Vagina (tissue), 2 donors: ENCODE measurements at places on chromosomes 16 and 17.

DNA sequence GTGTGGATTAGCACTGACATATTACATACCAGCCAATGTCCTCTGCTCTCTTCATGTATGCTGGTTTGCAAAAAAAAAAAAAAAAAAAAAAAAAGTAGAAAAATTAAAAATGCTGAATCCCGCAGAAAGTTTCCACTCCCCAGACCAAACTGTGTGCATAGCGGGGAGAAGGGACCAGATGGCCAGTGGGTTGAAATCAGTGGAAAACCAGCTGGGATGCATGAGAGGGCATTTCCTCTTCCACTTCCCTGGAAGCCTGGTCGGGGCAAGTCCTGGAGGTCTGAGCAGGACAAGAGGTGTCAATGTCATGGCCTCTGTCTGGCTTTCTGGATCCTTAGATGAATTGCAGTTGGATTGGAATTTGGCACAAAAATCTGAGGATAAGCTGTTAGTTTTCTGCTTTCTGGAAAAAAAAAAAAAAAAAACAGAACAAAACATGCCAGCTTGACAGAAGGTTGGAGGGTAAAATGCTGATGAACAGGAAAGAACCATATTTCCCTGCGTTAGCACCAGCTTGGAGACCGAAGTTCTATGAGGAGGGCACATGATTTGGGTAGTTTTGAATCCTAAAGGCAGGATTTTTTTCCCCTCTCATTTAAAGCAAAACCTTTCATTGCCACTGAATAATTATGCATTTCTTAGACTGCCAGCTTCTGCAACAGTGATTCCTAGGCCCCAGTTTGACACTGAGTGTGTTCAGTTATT, 941.5 kb upstream of the EEF2KMT start:
- no peak for DNase-seq

- no peak for DNase-seq
Observed at GRCh38 chr16:69930117-69930776, 20.9 kb upstream of the CLEC18A start.

- no peak for DNase-seq
Observed at GRCh38 chr17:21686165-21687015, 5.9 kb upstream of the KCNJ18 start.

DNA sequence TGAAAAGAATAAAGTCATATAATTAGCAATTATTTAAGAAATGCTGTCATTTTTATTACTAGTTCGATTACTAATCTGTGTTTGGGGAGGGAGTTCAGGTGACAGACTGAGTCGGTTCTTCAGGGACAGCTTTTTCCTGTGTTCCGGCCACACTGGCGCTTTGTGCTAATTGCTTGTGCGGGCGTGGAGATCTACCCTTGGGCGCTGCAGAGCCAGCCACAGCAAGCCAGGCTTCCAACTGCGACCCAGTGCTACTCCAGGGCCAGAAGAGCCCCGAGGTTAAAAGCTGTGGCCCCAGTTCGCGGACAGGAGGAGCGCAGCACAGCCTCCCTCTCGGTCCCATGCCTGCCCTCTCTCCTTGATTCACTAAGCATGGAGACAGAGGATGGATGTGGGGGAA, 6.5 kb upstream of the OR2C1 start:
- DNase-seq = no peak

GRCh38 chr17:73302189-73302588, 9.6 kb downstream of the CDC42EP4 start:
- no peak for DNase-seq

DNA sequence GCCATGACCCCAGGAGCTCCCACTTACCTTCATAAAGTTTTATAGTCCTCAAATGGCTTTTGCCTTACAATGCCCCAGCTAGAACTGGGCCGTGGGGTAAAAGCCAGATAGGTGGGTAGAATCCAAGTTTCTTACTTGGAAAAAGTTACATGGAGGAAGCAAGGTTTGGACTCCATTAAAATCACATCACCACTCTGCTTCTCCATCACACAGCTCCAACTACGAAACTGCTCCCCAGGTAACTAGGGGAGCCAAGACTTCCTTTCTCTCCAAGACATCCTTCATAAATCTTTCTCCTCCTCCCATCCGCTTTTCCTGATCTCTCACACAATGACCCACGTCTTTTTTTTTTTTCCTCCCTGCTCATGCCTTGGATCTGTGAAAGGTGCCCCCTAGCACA, 130.8 kb upstream of the RCVRN start:
- DNase-seq = no peak

- DNase-seq = peak; percentile 58
Observed at GRCh38 chr16:27428026-27428785, 26.2 kb downstream of the IL21R start.

DNA sequence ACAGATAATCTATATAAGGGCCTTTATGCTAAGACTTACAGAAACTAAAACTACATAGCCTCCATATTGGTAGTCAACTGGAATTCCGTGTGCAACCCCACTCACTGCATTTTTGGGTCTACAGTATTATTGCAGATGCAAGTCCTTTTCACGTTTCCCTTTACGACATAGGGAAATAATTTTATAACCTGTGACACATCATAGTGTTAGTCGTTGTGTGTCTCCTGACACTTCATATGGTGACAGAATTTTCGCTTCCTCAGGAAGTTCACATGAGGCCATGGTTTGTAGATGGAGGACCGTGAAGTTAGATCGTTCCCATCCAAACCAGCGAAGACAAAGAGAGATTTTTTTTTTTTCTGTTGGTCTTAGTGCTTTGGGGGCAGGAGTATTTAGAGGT, 15.7 kb upstream of the MRC2 start:
- DNase-seq = no peak

DNA sequence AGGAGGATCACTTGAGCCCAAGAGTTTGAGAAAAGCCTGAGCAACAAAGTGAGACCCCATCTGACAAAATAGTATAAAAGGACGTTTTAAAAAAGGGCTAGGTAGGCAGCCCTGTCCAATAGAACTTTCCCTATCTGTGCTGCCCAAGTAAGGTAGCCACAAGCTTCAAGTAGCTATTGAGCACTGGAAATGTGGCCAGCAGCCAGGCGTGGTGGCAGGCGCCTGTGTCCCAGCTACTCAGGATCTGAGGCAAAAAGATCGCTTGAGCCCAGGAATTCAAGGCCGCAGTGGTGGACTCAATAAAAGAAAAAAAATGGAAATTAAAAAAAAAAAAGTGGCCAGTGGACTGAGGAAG, 1.5 kb upstream of the NQO1 start:
- DNase-seq = no peak

- no peak for DNase-seq
Observed at GRCh38 chr16:4700380-4700996, 7.1 kb downstream of the NUDT16L1 start.

- DNase-seq = no peak
Observed at GRCh38 chr17:49680314-49680713, 2.4 kb upstream of the SPOP start.

DNA sequence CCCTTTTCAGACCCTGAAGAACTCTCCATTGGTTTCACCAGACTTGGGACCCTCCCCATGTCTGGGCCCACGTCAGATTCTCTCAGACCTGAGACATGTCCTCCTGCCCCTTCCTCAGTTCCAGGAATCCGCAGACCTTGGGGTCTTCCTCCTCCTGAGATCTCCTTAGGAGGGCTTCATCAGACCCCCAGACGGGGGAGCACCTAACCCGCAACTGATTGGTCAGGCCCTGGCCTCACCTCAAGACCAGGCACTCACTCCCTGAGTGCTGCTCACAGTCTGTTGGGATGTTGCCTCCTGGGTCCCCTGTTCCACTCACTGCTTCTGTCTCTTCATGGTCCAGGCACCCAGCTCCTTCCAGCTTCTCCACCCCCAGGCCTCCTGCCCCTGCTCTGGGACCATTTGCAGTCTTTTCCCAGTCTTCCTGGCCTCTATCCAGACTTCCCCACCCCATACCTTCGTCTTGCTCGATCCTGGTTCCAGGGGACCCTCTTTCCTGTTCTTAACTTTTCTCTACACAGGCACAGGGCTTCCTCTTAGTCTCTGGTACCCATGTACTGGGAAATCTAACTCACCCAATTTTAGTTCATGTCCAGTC, 1.2 kb downstream of the GID4 start:
- no peak for DNase-seq

GRCh38 chr17:56292010-56292409, 138.7 kb downstream of the ANKFN1 start:
- no peak for DNase-seq

- no peak for DNase-seq
Observed at GRCh38 chr17:45749831-45750335, 34.2 kb upstream of the CRHR1 start.

DNA sequence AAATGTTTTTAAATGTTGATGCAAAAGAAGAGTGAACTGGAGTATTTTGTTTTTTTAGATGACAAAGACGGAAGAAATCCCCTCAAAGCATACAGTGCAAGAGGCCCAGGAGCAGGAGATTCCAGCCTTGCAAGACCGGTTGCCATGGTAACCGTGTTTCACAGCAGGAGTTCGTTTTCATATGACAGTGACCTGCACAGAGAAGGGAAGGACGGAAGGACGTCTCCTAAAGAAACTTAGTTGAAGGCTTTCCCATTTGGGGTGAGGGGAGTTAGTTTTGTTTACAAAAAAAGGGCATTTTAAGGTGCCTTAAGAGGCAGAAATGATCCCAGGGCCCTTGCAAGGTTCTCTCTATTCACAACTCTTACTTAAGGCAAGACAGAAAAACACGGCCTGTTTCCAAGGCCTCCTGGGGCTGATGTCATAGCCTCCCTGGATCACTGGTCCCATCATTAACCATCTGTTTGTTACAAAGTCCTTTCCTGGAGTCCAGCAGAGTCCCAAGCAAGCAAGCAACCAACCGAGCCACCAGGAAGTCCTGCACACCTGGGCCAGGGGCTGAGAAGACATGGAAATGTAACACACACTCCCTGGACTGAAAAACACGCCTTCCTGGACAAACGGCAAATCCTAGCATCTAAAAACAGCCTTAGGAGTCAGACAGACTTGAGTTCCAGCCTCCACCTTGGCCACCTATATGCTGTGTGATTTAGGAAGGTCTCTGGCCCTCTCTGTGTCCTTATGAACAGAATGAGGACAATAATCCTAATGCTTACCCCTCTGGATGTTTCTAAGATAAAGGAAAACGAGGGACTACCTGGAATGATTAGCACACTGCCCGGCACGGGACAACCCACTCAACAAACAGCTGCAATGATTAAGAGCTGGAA, 30.3 kb upstream of the RPH3AL start:
- no peak for DNase-seq
